NCI-H1105 (cell line): ENCODE measurements at places on chromosomes 7 and 10.

GRCh38 chr7:35389636-35390035 is 135.7 kb upstream of the TBX20 start:
- DNase-seq = no peak

DNA sequence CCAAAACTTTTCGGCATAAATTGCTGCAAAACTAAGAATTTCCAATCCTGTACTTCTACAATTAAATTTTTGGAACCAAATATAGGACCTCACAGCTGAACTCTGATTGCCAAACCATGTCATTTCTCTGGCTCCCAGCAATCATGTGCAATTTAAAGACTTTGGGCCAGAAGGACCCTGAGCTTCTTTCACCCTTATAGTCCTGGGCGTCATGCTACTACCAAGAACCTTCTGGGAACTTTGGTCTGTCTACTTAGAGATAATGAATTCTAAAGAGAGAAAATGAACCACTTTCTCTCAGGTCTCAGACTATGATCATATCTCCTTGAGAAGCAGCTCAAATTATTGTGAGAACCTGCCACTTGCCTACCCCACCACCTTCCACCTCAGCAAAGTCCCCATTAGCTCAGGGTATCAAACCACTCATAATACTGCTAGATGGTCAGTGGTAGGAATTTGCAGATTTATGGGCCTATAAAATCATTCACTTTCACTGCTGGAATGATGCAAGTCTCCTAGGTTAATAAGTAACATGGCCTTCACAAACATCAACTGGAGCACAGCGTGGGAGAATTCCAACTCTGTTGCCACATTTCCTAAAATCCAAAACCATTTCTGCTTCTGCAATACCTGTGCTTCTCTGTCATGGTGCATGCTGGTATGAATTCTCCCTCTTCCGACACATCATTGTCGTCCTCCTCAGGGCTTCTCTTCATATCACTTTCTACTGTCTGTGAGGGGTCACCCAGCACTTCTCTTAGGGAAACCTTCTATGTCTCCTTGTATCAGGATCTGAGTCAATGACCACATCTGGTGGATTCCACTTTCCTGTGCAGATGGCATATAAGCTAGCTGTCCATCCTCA is 6.6 kb upstream of the WDR91 start:
- no peak for DNase-seq

DNA sequence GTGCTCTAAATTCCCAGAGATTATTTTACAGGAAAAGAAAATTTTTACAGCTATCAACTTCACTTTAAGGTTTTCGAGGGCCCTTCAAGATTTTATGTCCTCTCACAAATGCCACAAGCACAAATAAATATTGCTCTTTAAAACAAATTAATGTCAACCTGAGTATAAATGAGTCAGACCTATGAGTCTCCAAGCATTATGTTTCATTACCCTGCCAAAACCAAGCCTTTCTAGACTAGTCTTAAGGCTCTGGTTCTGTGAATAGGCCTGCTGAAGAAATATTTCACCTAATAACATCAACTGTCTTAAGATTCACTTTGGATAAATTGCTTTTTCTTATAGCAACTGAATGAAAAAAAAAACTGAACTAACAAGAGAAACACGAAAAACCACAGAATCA is 153.0 kb downstream of the PDE1C start:
- DNase-seq = no peak

GRCh38 chr10:111650088-111650487 is 533.5 kb downstream of the GPAM start:
- DNase-seq = no peak

- peak; percentile 3 for DNase-seq
Measured at GRCh38 chr10:3365630-3366029, 193.0 kb upstream of the PITRM1 start.

- DNase-seq = peak; percentile 40
Measured at GRCh38 chr10:82887488-82887887, 1012.5 kb downstream of the NRG3 start.

- DNase-seq = no peak
Measured at GRCh38 chr10:130045801-130046321, 64.8 kb downstream of the C10orf143 start.

GRCh38 chr10:90947030-90947960 is 26.4 kb upstream of the ANKRD1 start:
- no peak for DNase-seq

DNA sequence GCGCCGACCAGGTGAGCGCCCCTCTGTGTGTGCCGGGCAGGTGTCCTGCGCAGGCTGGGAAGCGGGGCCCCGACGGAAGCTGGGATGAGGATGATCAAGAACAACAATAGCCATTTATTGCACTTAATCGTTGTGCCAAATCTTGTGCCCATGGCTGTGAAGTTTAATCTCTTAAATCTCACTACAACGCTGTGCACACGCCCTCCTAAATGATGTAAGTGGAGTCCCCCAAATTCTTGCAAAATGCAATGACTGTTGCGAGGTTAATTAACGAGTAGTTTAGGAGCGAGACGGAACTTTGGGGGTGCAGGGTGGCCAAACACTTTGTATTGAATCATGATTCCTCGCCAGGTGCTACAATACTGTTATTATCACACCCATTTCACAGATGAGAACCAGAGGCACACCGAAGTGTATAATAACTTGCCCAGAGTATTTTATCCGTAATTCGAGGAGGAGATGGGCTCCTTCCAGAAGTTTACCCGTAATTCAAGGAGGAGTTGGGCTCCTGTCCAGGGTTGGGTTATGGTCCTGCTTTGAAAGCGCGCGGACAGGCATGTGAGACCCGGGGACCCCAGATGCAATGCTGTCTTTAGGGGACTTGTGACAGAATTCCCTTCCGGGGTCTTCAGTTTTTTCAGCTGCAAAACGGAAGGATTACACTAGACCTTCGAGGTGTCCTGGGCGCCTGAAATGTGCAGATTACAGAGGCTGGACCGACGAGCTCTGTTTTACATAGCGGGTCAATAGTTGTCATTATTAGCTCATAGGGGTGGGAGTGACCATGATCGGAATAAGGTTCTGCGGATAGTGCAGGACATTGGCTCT is 1.0 kb downstream of the FFAR4 start:
- DNase-seq = no peak

DNA sequence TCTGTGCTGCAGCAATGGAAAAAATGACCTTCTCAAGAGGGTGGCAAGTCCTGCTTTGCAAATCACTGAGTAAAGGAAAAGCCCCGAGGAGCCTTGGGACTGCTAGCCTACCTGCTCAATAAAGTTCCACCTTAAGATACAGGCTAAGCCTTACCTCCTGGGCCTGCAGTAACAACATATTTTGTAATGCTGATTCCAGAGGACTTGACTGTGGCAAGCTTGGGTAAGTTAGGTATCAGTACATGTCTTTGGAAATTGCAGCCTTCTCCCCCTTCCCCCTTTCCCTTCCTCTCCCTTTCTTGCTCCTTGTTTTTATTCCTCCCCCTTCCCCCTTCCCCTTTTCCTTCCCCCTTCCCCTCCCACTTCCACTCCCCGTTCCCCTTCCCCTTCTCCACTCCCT is 126.2 kb downstream of the SORCS3 start:
- no peak for DNase-seq

DNA sequence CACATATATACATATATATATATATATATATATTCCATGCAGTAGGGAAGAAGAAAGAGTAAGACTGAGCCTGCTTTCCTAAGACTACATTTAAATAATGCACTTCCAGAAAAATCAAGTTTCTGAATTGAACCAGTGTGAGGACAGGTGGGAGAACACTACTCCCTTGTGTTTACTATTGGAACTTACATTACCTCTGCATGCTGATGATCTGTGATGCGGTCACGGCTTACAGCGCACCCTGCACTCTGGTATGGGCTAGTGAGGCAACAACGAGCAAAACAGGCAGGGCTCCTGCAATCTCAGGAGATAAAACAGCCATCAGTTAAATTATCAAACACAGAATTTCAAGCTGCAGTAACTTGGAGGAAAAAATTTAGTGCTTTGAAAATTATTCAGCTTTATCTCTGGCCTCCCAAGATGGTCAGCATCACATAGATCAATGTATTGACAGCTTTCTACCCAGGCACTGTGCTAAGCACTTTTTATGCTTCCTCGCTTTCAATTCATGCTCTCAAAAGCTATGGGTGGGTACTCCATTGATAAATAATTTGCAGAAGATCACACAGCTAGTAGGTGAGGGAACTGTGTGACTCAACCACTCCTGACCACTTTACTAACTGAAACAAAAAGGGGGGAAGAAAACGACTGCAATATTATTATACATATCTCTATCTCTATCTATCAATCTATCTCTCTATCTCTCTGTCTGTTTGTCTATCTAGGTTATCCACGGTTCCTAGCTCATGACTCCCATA is 20.5 kb upstream of the SLC16A12 start:
- no peak for DNase-seq

- DNase-seq = no peak
Measured at GRCh38 chr10:63520500-63521415, at the start of gene REEP3. Gene REEP3, plus strand, starts transcription at chr10:63521401. Its CDS starts 145 bp downstream, at chr10:63521546.

GRCh38 chr10:36367362-36367761 is 725.3 kb upstream of the FZD8 start:
- no peak for DNase-seq

GRCh38 chr7:63887031-63887430 is 111.6 kb upstream of the ZNF722 start:
- DNase-seq = no peak

- no peak for DNase-seq
Measured at GRCh38 chr7:16563281-16564022, 36.8 kb downstream of the LRRC72 start.

GRCh38 chr10:35643151-35644049 is 1.3 kb upstream of the FZD8 start:
- DNase-seq = no peak

DNA sequence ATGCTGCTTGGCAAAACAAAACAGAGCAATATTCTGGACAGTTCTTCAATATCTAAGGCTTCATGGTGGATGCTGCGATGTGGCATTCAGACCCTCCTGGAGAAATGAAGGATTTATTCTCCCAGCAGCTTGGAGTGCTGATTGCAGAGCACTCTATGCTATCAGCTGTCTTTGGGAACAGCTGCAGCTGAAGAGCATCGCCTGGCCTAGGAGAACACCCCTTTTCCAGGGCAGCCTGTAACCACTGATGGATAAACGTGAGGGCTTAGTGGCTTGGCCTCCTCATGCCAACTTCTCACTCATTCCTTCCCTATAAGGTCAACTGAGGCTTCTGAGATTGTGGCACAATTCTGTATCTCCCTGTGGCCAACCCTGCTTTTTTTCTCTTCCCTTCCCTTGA is 638.1 kb upstream of the CNTNAP2 start:
- no peak for DNase-seq

- DNase-seq = no peak
Measured at GRCh38 chr10:35020481-35020880, 69.7 kb downstream of the CUL2 start.

- DNase-seq = no peak
Measured at GRCh38 chr7:143343596-143343995, 18.9 kb downstream of the FAM131B start.

DNA sequence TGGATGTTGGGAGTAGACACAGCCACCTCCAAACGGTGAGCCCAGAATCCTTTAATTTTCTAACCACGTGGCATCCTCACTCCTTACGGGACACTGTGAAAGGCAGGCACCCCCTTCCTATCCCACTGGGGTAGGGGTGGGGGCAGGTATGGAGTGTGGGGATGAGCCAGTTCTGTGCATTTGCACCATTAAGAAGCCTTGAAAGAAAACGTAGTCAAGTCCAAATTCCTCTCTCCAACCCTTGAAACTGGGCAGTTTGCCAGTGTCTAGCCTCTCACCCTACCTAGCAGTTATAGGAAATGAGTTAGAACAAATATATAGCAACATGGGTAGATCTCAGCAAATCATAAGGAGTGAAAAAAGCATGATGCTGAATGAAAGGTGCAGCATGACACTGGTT is 92.4 kb upstream of the LEP start:
- DNase-seq = peak; percentile 78

- no peak for DNase-seq
Measured at GRCh38 chr7:73519867-73520672, 2.0 kb downstream of the BAZ1B start.

DNA sequence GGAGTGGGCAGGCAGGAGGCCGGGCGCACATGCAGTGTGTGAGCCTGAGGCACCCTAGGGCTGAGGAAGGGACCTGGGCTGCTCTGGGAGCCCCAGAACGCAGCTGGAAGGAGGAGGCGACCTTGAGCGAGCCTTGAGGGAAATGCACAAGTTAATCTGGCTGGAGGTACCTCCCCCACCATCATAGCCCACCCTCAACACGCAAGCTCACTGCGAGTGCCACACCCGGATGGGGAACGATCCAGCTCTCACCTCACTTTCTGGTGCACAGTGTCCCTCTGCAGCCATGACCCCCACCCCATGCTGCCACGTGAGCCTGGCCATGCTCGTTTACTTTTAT is 162.4 kb upstream of the PPP2R2D start:
- DNase-seq = no peak

- no peak for DNase-seq
Measured at GRCh38 chr10:87928996-87929395, 65.6 kb downstream of the PTEN start.

- no peak for DNase-seq
Measured at GRCh38 chr7:13099154-13099795, 411.8 kb downstream of the ARL4A start.

DNA sequence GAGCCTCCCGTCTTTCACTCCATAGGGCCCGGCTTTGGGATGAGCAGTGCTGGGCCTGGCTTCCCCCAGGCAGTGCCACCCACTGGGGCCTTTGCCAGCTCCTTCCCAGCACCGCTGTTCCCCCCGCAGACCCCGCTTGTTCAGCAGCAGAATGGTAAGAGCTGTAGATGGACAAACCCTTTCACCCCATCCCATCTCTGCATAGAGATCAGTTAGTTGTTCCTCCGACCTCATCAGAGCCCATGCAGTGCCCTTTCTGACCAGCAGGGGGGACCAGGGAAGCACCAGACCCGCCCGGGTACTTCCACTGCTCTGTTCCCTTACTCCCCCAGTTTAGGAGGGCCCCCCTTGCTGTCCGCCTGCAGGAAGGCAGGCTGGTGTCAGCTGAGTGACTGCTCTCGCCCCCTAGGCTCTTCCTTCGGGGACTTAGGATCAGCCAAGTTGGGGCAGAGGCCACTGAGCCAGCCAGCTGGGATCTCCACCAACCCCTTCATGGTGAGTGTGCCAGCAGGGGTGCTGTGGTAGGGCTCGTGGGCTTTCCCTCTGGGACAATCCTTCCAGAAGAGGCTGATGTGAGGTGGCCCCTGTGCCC is 9.8 kb downstream of the SAP25 start:
- no peak for DNase-seq

DNA sequence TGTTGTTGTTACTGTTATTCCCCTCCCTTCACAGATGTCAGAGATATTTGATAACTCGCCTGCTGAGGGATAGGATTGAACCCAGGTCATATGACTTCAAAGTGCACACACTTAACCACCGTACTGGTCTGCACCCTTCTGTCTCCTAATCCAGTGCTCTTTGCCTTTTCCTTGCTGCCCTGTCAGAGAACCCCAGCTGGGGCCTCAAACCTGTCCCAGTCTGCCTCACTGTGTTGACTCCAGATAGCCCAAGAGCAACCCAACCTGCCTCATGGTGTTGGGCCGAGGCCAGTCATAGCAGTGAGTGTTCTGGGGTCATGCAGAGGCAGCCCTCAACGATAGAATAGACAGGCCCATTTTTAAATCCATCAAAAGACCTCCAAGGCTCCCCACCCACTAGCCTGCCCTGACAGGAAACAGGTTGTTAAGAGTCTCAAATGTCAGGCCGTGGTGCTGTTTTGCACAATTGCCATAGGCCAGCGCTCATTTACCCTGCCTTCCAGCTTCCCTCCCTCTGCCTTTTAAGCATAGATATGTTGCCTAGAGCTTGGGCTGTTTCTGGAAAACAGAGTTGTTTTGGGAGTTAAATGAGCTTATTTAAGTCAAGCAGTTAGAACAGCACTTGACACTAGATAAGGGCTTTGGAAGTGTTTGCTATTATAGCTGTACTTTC is 37.0 kb upstream of the PDCD4 start:
- DNase-seq = no peak

- no peak for DNase-seq
Measured at GRCh38 chr10:79311581-79312407, 35.5 kb upstream of the PPIF start.
